Mesenteric fat pad (tissue), 1 donor: ENCODE measurements at places on chromosomes 5 and 9. TPM values are rescaled to one million over a fixed set of nuclear protein-coding genes. Genes with fewer than 3 reads are reported as not detected.

- no peak for DNase-seq
Observed at GRCh38 chr5:122755783-122756182, 19.1 kb upstream of the SNX2 start.

GRCh38 chr5:146007270-146007669 is 70.9 kb downstream of the SH3RF2 start:
- no peak for DNase-seq

The EIF4E1B gene
- total RNA-seq, result not detected

DNA sequence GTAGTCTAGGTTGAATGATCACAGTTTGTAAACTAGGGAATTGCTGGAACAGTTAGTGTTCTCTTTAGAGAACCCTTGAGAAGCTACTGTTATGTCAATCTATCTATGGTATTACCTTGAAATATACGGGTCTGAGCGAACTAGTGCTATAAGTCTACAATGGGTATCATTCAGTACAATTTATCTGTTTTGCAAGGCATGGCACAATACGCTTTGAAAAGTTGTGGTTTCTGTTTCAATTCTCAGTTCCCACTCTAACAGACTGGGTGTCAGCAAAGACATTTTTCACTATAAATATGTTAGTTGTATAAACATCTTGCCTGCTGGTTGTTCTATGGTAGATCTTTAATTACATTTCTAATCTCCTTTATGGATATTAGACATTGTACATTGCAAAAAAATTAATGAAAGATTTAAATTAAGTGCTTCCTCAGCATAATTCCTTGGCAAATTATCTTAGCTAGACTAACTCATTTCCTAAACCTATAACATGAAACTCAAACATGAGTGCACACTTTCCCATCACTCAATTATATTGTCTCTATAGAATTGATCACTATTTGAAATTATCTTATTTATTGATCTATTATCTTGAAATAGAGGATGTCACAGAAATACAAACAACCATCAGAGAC is 24.9 kb upstream of the SLCO6A1 start:
- no peak for DNase-seq

DNA sequence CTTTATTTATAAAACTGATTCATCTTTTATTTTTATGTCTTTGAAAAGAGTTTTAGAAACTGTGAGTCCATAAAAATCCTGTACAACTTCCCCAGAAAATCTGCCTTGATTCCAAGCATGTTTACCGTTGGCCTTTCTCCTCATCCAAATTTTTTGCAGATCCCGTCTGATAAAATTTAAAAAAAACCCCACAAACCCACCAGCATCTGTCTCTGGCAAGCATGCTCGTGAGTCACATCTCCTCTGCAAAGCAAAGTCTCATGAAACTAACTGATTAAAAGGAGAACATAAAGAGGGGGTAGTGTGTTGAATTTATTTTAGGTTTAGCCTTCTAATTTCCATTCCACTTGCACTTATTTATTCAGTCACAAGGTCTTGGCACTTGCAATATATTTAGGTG is 109.4 kb downstream of the MAT2B start:
- no peak for DNase-seq

GRCh38 chr5:14310901-14311300 is 167.8 kb downstream of the TRIO start:
- DNase-seq, result no peak

The GCNT4 gene
- 1.00 TPM for total RNA-seq

DNA sequence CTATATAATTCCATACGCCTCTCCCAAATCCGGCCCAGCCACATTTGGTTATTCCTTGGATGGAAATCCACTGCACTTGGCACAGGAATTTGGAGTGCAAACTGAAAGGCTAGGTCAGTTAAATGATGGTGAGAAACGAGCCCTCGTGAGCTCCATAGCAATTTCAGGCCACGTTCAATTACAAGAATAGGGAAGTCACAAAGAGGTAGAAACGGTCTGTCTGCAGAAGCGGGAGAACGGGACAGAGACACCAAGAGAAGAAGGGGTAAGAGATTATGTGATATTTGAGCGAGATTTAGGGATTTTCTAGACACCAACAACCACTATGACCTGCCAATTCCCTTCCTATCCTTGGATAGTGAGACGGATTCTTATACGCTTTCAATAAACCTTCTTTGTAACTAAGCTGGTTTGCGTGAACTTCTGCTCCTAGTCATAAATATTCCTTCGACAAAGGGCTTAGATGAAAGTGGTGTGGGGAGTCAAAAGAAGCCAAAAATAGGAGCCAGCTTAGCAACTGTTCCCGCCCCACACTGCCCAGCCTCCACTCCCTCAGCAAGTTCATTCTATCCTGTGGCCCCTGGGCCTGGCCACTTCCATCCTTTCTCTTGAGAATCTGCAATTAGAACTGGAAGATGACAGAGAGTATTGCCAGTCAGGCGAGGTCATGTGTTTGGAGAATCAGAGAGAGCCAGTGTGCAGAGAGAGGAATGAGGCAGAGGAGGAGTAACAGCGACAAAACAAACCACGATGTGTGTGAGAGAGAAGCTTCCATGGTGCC is 118.4 kb downstream of the ZNF608 start:
- no peak for DNase-seq

GRCh38 chr5:173845321-173845720 is 42.8 kb upstream of the CPEB4 start:
- no peak for DNase-seq
